ENCODE measurements at places on chromosomes 2 and 18. TPM values are rescaled to one million over a fixed set of nuclear protein-coding genes. Genes with fewer than 3 reads are reported as not detected.

DNA sequence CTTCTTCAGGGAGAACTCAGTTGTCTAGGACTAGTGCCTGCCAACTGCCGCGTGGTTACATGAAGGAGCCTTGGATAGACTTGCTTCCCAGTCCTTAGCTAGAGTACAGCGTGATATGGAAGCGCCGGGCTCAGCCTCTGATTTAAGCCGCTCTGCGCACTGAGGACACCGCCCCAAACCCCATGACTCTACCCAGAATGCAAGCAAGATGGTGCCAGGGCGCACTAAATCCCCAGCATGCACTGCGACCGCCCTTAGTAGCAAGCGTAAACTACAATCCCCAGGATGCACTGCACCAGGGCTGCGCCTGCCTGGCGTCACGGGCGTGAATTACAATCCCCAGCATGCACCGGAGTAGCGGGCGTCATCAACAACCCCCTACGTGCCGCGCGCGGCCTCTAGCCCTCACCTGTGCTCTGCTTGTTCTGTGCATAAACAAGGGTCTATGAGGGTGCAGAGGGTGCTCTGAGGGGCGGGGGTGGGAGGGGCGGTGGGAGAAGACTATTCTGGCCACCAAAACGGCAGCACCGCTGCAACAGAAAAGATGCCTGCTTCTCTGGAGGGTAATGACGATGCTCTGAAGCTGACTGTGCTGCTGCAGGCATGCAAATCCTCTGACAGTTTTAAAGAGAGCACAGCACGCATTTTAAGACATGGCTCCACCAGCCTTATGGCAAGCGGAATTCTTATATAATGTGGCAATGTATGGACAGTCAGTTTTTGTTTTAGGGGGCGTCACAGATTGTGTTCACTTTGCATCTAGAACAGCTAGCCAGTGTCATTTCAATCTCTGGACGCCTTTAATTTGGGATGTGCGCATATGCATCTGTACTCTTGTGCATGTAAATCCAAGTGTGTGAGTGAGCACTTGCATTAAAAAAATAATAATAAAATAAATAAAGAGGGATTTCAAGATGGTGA, 282.5 kb upstream of the MYT1L start:
- peaks cover 6% of the 10 kb centered on the region for H3K36me3 ChIP-seq
- peaks cover 11% of the 10 kb centered on the region for H3K4me1 ChIP-seq
- peak overlapping the region; percentile 87 for H3K27ac ChIP-seq
- H3K4me3 ChIP-seq: peak overlapping the region; percentile 57

GRCh38 chr2:178075006-178075326, 2.4 kb upstream of the PDE11A start:
- DNase-seq: no peak
- peaks cover 62% of the 10 kb centered on the region for H3K27me3 ChIP-seq
- H3K36me3 ChIP-seq: no peaks in the 10 kb centered on the region
- H3K27ac ChIP-seq: no peak overlapping the region
- peaks cover 11% of the 10 kb centered on the region for H3K4me1 ChIP-seq

GRCh38 chr2:195590861-195591205, 66.2 kb upstream of the SLC39A10 start:
- no peak for DNase-seq
- peaks cover 12% of the 10 kb centered on the region for H3K36me3 ChIP-seq
- H3K27ac ChIP-seq: no peak overlapping the region

DNA sequence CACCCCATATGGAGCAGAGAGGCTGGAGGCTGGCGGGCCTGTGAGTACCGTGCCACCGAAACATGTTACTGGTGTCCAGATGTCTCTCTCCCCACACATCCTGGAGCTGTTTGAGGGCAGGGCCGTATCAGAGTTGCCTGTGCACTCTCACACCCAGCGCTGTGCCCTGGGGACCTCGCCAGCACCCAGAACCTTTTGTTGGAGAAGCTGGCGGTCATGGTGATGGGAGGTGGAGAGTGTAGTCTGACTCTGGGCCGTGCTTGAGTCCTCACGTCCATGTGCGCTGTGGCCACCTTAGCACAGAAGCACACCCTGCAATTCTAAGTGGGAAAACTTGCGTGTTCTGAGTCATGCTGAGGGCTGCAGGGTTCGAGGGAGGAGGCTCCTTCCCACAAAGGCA, 259.2 kb downstream of the NDUFA10 start:
- no peaks in the 10 kb centered on the region for H3K27me3 ChIP-seq
- DNase-seq: no peak
- no peak overlapping the region for H3K27ac ChIP-seq
- no peaks in the 10 kb centered on the region for H3K4me1 ChIP-seq
- H3K4me3 ChIP-seq: no peak overlapping the region
- no peaks in the 10 kb centered on the region for H3K36me3 ChIP-seq

- H3K4me3 ChIP-seq: no peak overlapping the region
- H3K27ac ChIP-seq: no peak overlapping the region
- peaks cover 17% of the 10 kb centered on the region for H3K27me3 ChIP-seq
- DNase-seq: no peak
Measured at GRCh38 chr18:36078751-36079529, 11.6 kb upstream of the RPRD1A start.

Gene ANTXR1
- 0.05 TPM for total RNA-seq

DNA sequence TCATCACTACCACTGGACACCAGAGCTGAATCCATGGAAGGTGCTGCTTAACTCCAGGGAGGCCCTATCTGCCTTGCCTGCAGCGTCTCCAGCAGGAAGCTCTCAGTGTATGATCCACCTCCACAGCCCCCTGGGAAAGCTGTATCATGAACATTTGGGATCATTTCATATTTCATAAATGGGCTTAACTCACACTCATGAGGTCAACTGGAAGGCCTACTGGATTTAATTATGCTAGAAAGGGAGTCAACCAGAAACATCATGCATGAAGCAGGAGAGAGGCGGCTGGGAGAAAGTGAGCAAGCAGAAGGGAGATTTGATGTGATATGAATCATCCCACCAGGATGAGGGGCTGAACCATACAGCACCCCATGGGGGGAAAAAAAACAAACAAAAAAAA, 537.7 kb downstream of the TNS1 start:
- DNase-seq: no peak
- H3K36me3 ChIP-seq: no peaks in the 10 kb centered on the region
- no peak overlapping the region for H3K27ac ChIP-seq
- no peak overlapping the region for H3K4me3 ChIP-seq

Gene QPCT
- not detected for total RNA-seq

GRCh38 chr18:6633310-6633709, 96.2 kb upstream of the ARHGAP28 start:
- DNase-seq: no peak
- H3K4me1 ChIP-seq: no peaks in the 10 kb centered on the region
- H3K27me3 ChIP-seq: no peaks in the 10 kb centered on the region
- no peak overlapping the region for H3K4me3 ChIP-seq
- H3K27ac ChIP-seq: no peak overlapping the region
- H3K36me3 ChIP-seq: no peaks in the 10 kb centered on the region

Gene C2orf81
- total RNA-seq: 3.3 TPM

GRCh38 chr2:174888646-174889271, 116.4 kb downstream of the CHN1 start:
- H3K4me1 ChIP-seq: peaks cover 2% of the 10 kb centered on the region
- no peaks in the 10 kb centered on the region for H3K36me3 ChIP-seq
- no peak for DNase-seq
- H3K27ac ChIP-seq: no peak overlapping the region
- H3K4me3 ChIP-seq: no peak overlapping the region

GRCh38 chr2:114156366-114157056, 266.6 kb downstream of the ACTR3 start:
- H3K27me3 ChIP-seq: peaks cover 2% of the 10 kb centered on the region
- H3K4me3 ChIP-seq: no peak overlapping the region
- no peaks in the 10 kb centered on the region for H3K4me1 ChIP-seq
- H3K36me3 ChIP-seq: no peaks in the 10 kb centered on the region

DNA sequence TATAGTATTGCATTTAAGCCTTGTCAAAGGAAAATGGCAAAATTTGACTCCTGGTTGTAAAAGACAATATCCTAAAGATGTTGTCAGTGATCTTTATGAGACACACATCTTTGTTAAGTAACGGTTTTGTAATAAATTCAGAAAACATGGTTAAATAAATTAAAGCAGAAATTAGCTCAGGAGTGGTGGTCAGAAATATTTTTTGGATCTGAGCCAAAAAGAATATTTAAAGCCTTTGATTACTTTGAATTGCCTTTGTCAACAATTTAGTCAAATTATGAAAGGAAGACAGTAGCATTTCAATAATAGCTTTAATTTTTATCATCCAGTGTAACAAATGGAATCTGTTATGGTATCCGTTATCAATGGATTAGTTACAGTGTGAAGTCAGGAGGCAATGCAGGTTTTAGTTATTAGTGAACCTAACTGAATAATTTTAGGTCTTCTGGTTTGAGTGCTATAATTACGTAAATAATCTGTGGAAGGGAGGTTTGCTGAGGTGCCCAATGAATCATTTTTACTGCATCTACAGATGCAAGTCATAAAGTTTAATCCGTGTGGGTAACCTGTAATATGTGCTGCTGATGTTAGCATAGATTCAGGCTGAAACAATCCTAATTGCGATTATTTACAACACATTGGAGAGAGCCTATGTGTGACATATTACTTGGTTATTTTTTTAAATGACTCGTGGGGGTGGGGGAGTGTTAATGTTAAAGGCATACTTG, 42.7 kb downstream of the SMAD4 start:
- H3K27me3 ChIP-seq: no peaks in the 10 kb centered on the region
- no peak overlapping the region for H3K4me3 ChIP-seq
- peaks cover 24% of the 10 kb centered on the region for H3K4me1 ChIP-seq
- H3K36me3 ChIP-seq: peaks cover 74% of the 10 kb centered on the region
- DNase-seq: no peak
- no peak overlapping the region for H3K27ac ChIP-seq

GRCh38 chr2:101018934-101019333, 16.8 kb downstream of the RPL31 start:
- peaks cover 37% of the 10 kb centered on the region for H3K36me3 ChIP-seq
- H3K27ac ChIP-seq: no peak overlapping the region
- no peaks in the 10 kb centered on the region for H3K27me3 ChIP-seq
- no peak overlapping the region for H3K4me3 ChIP-seq

Gene REG1A
- not detected for total RNA-seq

- H3K4me1 ChIP-seq: no peaks in the 10 kb centered on the region
- H3K27me3 ChIP-seq: no peaks in the 10 kb centered on the region
- no peak overlapping the region for H3K27ac ChIP-seq
Measured at GRCh38 chr2:83234246-83234645, 1224.8 kb downstream of the SUCLG1 start.

- H3K27ac ChIP-seq: no peak overlapping the region
- H3K4me3 ChIP-seq: no peak overlapping the region
- no peak for DNase-seq
- no peaks in the 10 kb centered on the region for H3K36me3 ChIP-seq
- H3K4me1 ChIP-seq: no peaks in the 10 kb centered on the region
Measured at GRCh38 chr18:42730272-42730671, 385.2 kb downstream of the RIT2 start.

DNA sequence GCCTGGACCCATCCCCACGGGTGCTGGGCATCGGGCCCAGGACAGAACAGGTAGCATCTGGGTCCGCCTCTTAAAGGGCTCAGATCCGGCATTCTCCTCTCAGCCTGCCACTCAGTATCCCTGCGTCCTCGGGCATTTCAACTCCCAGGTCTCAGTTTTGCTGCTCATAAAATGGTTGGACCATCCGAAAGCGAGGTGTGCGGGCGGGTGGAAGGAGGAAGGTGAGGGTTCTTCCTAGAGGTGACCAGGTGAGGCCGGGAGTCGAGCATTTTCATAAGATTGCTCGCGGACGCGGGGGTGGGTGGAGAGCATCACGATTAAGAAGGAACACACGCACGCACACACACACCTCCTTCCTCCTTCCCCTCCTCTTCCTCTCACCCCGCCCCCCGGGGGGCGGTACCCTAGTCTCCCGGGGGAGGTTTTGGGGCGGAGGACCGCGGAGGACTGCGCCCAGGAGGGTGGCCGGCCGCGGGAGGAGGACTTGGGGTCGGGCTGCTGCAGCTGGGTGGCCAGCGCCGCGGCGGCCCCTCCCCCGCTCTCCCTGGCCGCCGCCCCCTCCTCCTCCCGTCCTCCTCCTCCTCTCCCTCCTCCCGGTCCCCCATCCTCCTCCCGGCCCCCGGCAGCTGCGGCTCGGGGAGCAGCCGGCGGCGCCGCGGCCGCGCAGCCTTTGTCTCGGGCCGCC, 97.9 kb upstream of the GPR45 start:
- DNase-seq: peak; percentile 57
- H3K4me1 ChIP-seq: peaks cover 12% of the 10 kb centered on the region
- H3K27me3 ChIP-seq: peaks cover 42% of the 10 kb centered on the region
- H3K36me3 ChIP-seq: no peaks in the 10 kb centered on the region

GRCh38 chr2:40321822-40322221, 130.1 kb downstream of the SLC8A1 start:
- no peak for DNase-seq
- no peaks in the 10 kb centered on the region for H3K4me1 ChIP-seq
- H3K27ac ChIP-seq: no peak overlapping the region
- H3K27me3 ChIP-seq: peaks cover 3% of the 10 kb centered on the region

DNA sequence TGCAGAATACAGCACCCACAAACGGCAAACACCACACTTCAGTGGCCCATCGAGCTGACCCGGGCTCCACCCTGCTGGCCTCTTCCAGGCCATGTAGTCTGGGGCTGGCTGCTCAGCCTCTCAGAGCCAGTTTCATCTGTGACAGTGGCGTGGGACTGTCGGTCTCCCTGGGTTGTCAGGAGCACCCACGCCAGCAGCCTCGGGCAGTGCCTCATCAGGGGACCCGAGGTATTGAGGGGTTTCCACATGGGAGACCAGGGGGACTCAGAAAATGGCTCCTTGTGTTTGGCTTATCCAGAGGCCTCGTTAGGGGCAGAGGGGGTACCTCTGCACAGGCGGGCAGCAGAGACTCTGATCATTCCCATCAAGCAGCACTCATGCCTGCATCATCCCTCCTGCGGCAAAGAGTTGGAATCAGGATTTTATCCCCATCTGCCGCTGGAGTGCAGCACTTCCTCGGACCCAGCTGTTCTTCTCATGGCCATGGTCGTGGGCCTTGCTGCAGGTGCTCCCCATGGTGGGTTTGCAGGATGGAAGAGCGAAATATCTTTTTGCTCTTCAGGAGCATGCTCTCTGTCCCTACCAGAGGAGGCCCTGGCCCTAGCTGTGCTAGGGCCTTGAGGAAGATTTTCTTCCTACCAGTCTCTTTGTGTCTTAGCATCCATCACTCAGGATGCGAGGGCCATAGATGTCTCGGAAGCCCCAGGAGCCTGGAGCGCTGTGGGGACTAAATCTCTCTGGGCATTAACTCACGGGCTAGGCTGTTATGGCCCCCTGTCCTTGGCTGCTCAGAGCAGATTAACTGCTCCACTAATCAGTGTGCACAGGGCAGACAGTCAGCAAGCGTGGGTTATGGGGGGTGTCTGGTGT, 100.8 kb downstream of the CLIP4 start:
- no peaks in the 10 kb centered on the region for H3K36me3 ChIP-seq
- H3K27me3 ChIP-seq: no peaks in the 10 kb centered on the region
- DNase-seq: no peak
- no peak overlapping the region for H3K27ac ChIP-seq

GRCh38 chr2:37665604-37666362, 5.7 kb downstream of the CDC42EP3 start:
- H3K4me3 ChIP-seq: no peak overlapping the region
- peaks cover 52% of the 10 kb centered on the region for H3K36me3 ChIP-seq
- peak overlapping the region; percentile 16 for H3K27ac ChIP-seq
- H3K27me3 ChIP-seq: no peaks in the 10 kb centered on the region

Gene HOXD13
- not detected for total RNA-seq

DNA sequence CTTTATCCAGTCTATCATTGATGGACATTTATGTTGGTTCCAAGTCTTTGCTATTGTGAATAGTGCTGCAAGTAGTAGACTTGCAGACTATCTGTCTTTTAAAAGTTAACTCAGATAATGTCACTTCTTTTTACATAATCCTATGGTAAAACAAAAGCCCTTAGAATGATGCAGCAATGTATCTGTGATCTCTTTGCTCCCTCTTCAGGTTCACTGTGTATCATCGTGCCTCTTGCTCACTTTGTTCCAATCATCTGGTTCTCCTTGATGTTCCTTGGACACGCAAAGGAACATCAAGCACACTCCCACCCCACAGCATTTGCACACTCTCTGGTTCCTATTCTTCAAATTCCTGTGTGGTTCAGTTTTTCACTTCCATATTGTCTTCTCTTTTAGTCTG, 472.5 kb upstream of the ZNF804A start:
- H3K4me3 ChIP-seq: no peak overlapping the region
- no peak for DNase-seq
- no peaks in the 10 kb centered on the region for H3K4me1 ChIP-seq
